Stimulated activated naive B cell treated with anti-CD40 and anti-IgM and Interleukin-4, amounts not matched to agents 10 μg/mL and 1 μg/mL and 100 μg/mL, for 72 hours (primary cell): ENCODE measurements at places on chromosomes 3 and 15.

DNA sequence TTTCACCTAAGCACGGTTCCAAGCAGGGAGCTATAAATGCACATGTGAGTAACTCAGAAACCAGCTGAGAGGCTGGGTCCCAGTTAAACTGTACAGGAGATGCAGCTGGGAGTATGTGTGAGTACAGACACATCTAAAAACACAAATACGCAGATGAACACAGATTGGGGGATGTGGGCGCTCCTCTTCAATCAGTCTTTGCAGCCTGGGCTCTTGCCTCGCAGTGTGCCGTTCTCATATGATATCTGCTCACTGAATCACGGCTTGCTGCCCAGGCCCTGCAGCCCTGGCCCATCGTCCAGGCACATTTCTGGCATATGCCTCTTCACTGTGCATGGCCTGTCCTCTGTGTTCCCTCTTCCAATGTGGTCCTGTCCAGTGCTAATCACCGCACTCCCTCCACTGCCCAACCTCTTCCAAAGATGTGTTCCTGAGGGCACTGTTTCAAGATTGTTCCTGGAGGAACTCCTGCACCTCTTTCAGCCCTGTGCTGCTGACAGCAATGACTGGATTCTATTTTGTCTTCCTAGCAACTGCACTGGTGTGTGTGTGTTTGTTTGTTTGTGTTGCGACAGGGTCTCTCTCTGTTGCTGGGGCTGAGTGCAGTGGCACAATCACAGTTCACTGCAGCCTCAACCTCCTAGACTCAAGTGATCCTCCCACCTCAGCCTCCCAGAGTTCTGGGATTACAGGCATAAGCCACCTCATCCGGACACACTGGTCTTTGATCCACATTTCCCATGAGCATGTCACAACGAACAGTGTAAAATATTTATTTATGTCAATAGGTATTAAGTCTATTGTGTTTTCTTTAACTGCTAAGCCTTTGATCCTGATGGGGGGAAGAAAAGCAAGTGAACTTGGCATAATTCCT lies 17.0 kb downstream of the CA12 start:
- no peak for DNase-seq
- H3K27me3 ChIP-seq: peaks cover 9% of the 10 kb centered on the region
- peak overlapping the region; percentile 4 for H3K27ac ChIP-seq
- no peaks in the 10 kb centered on the region for H3K36me3 ChIP-seq
- peaks cover 28% of the 10 kb centered on the region for H3K4me1 ChIP-seq

GRCh38 chr3:44021651-44022594 lies 219.8 kb upstream of the TOPAZ1 start:
- peak overlapping the region; percentile 72 for H3K4me3 ChIP-seq
- H3K4me1 ChIP-seq: peaks cover 3% of the 10 kb centered on the region
- no peaks in the 10 kb centered on the region for H3K36me3 ChIP-seq
- H3K27ac ChIP-seq: no peak overlapping the region

- no peak overlapping the region for H3K4me3 ChIP-seq
- no peaks in the 10 kb centered on the region for H3K27me3 ChIP-seq
- peaks cover 43% of the 10 kb centered on the region for H3K36me3 ChIP-seq
- no peak overlapping the region for H3K27ac ChIP-seq
- H3K4me1 ChIP-seq: peaks cover 23% of the 10 kb centered on the region
These were observed 15.9 kb downstream of the IL17RB start for GRCh38 chr3:53862241-53862640.

DNA sequence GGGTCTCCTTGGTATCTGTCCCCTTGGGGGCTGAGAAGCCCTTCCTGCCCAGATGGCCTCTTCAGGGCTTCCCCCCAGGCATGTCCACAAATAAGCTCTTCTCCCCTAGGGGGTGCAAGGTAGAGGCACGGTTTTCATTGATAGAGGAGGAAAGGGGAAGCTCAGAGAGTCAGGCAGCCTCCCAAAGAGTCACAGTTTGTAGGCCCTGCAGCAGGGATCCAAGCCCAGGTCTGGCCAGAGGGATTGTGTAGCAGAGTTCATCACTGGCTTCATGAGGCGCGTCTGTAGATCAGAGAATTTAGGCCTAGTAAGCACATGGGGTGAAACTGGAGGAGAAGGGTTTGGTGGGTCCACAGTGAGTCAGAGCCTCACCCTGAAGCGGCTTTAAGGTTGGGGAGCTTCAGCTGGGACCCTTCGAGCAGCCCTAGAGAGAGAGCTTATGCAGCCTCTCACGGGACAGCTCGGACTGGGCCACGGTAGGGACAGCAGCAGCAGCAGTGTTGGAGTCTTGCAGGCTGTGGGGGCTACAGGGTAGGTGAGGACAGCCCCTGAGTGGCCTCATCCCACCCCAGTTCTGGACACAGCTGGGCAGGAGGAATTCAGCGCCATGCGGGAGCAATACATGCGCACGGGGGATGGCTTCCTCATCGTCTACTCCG lies 37.5 kb upstream of the ESYT3 start:
- DNase-seq: no peak
- peaks cover 41% of the 10 kb centered on the region for H3K27me3 ChIP-seq
- peaks cover 9% of the 10 kb centered on the region for H3K4me1 ChIP-seq
- peak overlapping the region; percentile 39 for H3K27ac ChIP-seq
- H3K36me3 ChIP-seq: no peaks in the 10 kb centered on the region

DNA sequence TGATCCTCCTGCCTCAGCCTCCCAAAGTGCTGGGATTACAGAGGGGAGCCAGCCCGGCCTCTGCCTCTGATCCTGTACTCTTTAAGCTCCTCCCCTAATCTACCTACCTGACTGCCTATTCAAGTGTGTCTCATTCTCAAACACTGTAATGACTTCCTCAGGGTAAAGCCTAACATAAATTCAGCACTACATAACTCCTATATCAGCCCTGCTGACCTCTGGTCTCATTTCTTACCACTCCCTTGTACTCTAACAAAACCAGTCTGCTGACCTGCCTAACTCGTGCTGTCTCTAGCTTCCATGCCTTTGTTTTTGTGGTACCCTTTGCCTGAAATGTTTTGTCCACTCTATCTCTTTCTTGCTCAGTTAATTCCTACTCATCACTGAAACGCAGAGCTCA lies 172.1 kb upstream of the IL12A start:
- peaks cover 13% of the 10 kb centered on the region for H3K4me1 ChIP-seq
- no peak for DNase-seq
- H3K4me3 ChIP-seq: no peak overlapping the region
- no peaks in the 10 kb centered on the region for H3K27me3 ChIP-seq
- no peak overlapping the region for H3K27ac ChIP-seq

GRCh38 chr3:51375136-51375535 lies 10.0 kb upstream of the MANF start:
- H3K4me1 ChIP-seq: peaks cover 4% of the 10 kb centered on the region
- no peak overlapping the region for H3K4me3 ChIP-seq
- no peak for DNase-seq
- peaks cover 41% of the 10 kb centered on the region for H3K27me3 ChIP-seq
- no peak overlapping the region for H3K27ac ChIP-seq
- H3K36me3 ChIP-seq: no peaks in the 10 kb centered on the region
